Osteocyte (in vitro differentiated cells): ENCODE measurements at places on chromosomes 4 and X.

DNA sequence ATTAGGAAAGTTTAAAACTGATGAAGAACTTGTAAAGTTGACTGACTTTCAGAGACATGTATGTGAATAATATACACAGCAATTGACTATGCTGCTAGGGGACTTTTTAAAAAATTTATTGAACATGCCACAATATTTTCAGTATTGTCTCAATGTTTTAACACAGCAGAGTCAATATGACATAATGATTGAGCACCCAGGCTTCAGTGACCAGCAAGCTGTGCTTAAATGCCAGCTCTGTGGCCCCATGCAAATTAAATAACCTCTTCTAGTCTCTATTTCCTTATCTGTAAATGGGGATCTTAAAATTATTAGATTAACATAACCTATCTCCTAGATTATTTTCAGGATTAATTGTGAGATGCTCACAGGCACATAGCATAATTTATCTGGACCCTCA is 56.8 kb upstream of the TXK start:
- no peak for DNase-seq

DNA sequence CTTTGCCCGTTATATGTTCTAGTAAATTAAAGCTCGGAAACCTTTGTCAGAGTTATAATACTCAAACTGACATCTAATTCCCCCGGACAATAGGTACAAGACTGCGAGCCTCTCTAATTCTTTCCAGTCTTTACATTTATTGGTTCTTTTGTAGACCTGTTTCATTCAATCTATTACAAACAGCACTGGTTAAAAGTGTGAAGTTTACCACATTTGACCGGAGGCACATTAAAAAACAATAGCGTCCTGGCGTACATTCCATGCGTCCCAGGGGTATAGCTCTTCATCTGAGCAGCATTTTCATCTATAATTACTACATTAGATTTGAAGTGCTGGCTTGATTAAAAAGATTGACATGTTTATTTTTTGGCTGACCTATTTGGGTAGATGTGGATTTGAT is 49.9 kb upstream of the TENM3 start:
- DNase-seq: no peak

GRCh38 chr4:123398853-123399626 is 2.4 kb downstream of the SPRY1 start:
- DNase-seq: peak; percentile 89

GRCh38 chr4:174528226-174528625 is 5.9 kb upstream of the HPGD start:
- DNase-seq: no peak

DNA sequence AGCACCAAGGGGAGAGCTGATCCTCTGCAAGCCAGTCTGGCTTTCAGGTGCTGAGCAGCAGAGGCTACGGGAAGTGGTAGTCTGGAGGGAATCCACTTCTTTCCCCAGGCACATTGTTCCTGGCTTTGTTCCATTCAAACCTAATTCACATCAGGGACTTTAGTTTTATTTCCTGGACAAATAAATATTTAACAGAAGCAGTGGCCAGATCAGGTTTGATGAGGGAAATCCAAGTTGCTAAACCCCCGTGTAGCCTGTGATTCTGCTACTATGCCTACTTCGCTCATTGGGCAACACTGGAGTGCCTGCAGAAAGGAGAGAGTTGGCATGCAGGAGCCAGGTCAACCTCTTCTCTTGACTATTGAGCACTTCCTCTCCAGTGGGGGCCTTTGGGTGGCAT is 13.8 kb upstream of the STBD1 start:
- DNase-seq: no peak

DNA sequence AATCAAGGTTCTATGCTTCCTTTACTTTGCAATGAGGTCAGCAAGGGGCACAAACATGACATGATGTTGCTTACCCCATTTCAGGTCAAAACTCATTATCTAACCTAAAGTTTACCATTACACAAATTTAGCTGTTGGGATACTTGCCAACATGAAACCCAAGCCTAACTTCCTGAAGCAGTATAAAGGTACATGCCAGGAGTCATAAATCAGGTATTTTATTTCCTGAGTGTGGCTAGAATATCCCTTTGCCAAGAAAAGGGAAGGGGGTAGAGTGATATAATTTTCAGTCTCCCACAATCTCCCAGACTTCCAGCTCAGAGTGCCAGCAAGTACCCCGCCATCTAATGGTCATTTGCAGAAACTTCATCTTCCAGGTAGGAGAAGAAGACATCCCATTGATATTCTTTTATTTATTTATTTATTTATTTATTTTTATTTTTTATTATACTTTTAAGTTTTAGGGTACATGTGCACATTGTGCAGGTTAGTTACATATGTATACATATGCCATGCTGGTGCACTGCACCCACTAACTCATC is 136.6 kb downstream of the NEXMIF start:
- DNase-seq: no peak

- no peak for DNase-seq
Measured at GRCh38 chrX:24055043-24055356, 244 bp downstream of the EIF2S3 start.

GRCh38 chr4:164748375-164748774 is 5.6 kb upstream of the SMIM31 start:
- DNase-seq: no peak

DNA sequence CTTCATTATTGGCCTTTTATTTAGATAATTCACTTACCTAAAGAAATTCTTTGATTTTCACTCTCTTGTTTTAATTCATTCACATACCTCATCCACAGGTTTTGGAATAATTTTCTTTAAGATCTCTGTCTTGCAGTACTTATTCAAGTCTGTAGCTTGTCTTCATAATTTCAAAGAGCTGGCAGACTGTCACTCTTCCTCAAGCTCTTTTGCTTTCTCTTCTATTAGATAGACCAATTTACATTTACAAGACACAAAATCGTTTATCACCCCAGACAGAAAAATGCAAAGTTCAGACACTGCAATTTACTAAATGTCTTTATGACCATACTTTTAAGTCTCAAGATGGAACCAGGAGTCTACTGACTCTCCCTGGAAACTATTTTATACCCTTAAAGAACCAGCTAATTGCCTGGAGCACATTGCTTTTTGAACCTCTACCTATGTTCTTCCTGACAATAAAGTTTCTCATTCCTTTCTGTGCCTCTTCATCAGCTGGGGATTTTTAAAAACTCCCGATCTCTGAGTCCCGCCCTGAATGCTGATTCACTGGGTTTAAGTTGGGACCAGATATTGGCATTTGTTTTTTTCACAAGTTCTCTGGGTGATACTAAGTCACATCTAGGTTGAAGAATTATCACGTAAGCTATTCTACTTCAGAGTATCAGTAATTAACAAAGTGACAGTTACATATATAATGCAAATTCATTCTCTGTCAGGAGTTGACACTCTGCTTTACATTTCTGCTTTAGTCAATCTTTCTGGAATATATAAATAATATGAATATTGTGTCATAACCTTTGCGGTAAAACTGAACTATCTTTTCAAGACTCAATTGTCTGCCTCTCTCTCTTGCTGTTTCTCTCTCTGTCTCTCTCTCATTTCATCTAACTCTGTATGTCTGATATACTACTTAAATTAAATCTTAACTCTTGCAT is 196.4 kb downstream of the PCDH7 start:
- DNase-seq: no peak

GRCh38 chr4:86359944-86360478 is at the start of gene MAPK10:
MAPK10 (minus strand) TSS chr4:86360053.
- DNase-seq: no peak

GRCh38 chrX:97159916-97160800 is 276.4 kb downstream of the RPA4 start:
- DNase-seq: no peak

- no peak for DNase-seq
Measured at GRCh38 chr4:52948057-52948423, 85.9 kb downstream of the RASL11B start.

GRCh38 chr4:101254776-101255175 is 92.5 kb downstream of the PPP3CA start:
- DNase-seq: no peak

GRCh38 chr4:22021106-22021505 is 72.5 kb upstream of the KCNIP4 start:
- no peak for DNase-seq

DNA sequence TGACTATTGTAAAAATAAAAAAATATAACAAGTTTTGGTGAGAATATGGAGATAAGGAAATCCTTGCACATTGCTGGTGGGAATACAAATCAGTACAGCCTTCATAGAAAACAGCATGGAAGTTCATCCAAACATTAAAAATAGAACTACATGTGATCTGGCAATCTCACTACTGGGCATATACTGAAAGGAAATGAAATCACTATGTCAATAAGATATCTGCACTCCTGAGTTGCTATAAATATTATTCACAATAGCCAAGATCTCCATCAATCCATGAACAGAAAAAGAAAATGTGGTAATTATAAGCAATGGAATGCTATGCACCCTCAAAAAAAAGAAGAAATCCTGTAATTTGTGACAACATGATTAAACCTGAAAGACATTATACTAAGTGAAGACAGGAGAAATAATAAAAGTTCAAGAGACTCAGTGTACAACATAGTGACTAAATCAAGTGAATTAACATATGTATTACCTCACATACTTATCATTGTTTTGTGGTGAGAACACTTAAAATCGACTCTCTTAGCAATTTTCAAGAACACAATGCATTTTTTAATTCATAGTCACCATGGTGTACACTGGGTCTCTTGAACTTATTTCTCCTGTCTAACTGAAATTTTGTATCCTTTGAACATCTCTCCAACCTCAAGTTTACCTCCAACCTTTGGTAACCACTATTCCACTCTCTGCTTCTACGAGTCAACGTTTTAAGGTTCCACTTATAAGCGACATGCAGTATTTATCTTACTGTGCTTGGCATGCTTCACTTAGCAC is 1703.7 kb upstream of the AGA start:
- DNase-seq: no peak

- DNase-seq: no peak
Measured at GRCh38 chr4:7512428-7512827, 77.7 kb upstream of the PSAPL1 start.

DNA sequence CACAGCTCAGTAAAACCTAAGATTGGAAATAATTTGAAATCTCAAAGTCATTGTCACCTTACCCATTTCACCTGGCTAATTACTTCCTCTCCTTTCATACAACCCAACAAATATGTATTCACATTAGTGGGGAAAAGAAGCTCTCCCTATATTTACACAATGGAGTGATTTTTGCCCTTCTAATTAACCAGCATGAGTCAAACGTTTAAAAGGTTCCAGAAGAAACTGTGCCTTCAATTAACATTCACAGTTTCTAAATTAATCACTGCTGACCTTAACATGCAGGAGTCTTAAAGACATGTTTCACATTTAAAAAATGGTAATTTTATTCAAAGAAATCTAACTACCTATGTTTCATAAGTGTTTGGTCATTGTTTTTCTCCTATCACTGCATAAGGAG is 254.6 kb downstream of the CBLL2 start:
- no peak for DNase-seq

GRCh38 chr4:80419946-80420345 is 84.4 kb downstream of the CFAP299 start:
- no peak for DNase-seq

DNA sequence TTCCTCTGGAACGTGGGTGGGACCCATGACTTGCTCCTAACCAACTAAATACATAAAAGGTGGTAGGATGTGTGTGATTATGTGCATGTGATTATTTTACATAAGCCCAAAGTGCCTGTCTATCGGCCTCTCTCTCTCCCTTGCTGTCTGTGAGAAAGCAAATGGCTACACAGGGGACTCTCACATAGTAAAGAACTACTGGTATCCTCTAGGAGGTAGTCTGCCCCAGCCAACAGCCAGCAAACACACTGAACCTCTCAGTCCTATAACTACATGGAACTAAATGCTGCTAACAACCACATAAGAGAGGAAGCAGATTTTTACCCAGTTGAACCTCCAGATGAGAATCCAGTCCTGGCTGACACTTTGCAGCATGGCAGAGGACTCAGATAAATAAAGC is 1249.4 kb downstream of the ADGRL3 start:
- no peak for DNase-seq

- DNase-seq: no peak
Measured at GRCh38 chrX:151704041-151704663, 8.9 kb downstream of the PRRG3 start.

DNA sequence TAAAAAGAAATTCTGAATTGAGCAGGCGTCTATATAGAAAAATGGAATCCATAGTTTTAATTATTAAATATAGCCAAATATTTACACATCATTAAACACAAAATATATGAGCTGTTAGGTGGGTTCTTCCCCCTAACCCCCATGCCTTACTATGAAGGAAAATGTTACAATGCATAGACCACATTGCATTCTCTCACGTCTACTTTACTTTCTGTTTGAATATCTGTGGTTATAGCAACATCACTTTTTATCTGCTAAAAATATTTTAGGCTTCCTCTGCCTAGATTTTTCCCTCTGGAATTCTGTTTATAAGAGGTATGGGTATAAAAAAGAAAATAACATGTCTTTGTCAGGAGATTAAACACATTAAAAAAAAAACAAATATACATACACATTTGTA is 73.1 kb downstream of the MAML3 start:
- no peak for DNase-seq

DNA sequence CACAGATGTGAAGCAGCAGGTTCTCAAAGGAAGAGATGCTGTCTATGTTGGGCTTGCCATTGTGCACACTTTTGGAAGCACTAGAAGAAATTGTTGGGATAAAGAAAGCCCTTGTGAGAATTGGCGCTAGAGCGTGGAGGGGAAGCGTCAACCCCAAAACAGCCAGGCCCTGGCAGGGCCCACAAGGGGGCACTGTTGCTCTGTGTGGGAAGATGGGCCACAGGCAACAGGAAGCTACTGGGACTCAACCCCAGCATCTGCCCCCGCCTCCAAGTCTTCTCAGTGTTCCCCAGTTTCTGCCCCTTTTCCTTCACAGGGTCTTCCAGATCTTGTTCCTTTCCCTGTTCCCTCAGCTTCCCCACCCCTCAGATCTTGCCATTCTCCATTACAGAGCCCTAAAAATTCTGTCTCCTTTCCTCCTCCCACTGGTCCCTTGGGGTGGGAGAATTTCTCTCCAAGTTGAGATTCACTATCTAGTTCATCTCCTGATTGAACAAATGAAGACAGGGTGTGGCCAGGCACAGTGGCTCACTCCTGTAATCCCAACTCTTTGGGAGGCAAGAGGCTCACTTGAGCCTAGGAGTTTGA is 85.5 kb downstream of the STARD8 start:
- no peak for DNase-seq

DNA sequence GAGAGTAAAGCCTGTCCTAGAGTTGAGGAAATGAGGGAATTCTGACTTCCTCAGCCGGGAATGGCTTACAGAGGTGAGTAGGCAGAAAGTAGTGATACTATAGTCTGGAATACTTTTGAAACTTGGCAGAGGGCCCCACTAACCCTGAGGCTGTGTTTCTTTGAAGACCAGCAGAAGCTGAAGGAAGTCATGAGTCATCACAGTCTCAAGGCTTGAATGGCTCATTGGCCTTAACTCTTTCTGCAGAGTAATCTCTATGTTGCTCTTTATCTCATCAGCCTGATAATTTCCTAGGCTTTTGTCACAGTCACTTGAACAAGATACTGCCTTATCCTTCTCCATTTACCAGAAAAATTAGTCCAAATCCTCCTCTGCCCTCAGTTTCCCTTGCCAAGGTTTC is 80.8 kb downstream of the ANKRD50 start:
- DNase-seq: peak; percentile 90
